ENCODE measurements at places on chromosomes 4 and X.

DNA sequence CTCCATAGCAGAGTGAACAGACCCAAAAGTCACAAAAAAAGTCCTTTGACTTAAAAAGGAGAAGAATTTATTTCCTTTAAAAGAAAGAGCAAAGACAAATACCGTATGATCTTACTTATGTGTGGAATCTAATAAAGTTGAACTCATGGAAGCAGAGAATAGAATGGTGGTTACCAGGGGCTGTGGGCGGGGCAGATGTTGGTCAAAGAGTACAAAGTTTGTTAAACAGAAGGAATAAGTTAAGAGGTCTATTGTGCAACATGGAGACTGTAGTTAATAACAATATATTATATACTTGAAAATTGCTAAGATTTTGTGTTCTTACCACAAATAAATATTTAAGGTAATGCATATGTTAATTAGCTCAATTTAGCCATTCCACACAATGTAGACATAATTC, 173.3 kb upstream of the S100G start:
- DNase-seq: no peak

DNA sequence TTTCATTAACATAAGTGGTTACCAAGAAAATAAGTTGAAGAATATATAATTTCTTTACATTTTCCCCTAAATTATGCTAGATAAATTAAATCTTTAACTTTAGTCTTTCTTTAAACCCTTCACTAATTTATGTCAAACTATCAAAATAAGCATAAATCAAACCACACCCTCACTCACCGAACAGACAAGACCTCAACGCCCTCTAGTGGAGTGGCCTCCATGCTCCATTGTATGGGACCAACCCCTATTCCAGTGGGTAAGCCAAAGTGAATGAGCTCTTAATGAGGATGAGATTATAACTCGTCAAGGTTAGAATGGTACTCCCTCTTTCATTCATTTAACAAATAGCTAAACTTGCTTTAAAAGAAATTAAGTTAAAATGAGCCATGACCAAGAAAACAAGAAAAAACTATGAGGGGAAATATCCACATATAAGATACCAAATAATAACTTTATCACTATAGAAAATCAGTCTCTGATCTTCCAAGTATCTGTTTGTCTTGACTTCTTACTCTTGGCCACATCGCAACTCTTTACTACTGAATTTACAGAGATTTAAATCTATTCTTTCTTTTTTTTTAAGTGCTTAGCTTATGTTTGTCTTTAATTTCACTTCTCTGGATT, 15.6 kb upstream of the BBS12 start:
- DNase-seq: peak; percentile 22

- DNase-seq: no peak
Observed at GRCh38 chr4:3700223-3700622, 66.0 kb upstream of the ADRA2C start.

- no peak for DNase-seq
Observed at GRCh38 chrX:68440442-68440841, 7.1 kb upstream of the OPHN1 start.

DNA sequence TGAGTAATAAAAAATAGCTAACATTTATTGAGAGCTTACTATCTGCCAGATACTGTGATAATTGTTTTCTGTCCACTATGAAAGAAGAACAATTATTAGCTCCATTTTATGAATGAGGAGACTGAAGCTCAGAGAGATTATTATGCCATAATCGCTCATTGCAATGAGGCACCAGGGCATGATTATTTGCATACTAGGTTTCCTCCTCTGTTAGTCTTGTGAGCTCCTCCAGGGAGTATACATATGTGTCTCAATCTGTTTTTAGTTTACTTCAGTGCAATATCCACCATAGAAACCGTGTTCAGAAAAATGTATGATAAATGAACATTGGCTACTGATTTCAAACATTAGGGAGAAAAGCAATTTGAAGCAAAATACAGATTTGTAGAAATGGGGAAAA, 139.4 kb upstream of the OTUD4 start:
- DNase-seq: no peak

GRCh38 chr4:48290146-48290772, 20.6 kb upstream of the TEC start:
- DNase-seq: no peak

- no peak for DNase-seq
Observed at GRCh38 chr4:105145903-105146275, 787 bp upstream of the TET2 start.

DNA sequence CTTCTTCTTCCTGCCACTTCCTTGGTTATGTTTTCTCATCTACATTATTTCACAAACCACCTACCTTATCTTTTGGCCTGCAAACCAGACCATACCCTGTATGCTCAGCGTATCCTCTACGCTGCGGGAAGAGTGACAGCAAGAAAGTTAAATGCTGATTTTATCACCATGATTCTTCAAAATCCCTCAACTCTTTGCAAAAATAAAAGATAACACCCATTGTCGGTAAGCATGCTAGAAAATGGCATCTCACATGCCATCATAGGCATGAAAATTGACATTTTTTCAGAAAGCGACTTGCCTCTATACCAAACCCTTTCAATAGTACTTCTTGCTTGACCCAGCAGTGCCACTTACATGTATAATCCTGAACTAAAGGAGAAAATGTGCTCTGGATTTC, 102.0 kb downstream of the HPGD start:
- no peak for DNase-seq

- DNase-seq: no peak
Observed at GRCh38 chr4:20276848-20277247, 25.1 kb downstream of the SLIT2 start.

GRCh38 chr4:133096972-133097371, 52.1 kb upstream of the PCDH10 start:
- DNase-seq: no peak

DNA sequence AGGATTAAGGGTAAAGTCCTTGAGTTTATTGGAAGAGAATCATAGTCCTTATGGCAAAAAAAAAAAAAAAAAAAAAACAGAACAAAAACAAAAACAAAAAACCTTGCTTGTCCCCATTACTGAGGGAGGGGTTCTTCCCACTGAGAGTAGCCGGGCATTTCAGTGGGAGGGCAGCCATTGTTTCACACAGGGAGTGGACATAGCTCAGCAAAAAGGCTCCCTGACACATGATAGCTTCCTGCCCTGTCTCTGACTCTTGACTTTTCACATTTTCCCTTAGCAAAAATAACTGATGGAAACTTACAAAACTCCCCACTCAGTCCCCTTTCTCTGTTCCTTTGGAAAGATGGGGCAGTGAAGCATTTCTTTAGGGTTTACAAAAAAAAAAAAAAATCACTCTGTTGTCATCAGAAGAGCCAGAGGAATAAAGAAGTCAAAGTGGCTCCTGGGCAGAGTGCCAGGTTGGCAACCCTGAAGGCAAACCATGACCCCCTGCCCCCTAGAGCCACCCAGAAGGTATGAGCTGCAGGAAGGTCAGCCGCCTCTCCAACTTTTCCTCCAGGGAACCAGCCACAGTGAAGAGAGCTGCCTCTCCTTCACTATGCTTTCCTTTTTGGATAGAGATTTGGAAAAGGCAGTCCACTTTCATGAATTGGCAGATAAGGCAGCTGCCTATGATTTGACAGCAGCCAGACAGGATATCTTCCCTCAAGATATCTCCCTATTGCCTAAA, 170.6 kb downstream of the KDR start:
- no peak for DNase-seq

- no peak for DNase-seq
Observed at GRCh38 chrX:1852082-1852481, 237.2 kb downstream of the ASMT start.

GRCh38 chr4:110614976-110615352, 7.9 kb downstream of the PITX2 start:
- DNase-seq: no peak

DNA sequence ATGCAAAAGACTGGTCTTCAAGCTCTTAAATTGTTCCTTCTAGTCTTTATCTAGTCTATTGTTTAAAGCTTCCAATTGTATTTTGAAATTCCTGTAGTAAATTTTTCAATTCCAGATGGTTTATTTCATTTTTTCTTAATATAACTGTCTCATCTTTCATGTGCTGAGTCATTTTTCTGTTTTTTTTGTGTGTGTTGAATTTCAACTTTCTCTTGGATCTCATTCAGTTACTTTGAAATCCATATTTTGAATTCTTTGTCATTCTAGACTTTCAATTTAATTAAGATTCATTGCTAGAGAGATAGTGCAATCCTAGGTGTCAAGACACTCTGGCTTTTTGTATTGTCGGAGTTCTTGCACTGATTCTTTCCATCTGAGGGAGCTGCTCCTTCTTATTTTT, 128.0 kb upstream of the PRKG2 start:
- DNase-seq: no peak

- DNase-seq: no peak
Observed at GRCh38 chr4:114005569-114006442, 26.4 kb upstream of the ARSJ start.

DNA sequence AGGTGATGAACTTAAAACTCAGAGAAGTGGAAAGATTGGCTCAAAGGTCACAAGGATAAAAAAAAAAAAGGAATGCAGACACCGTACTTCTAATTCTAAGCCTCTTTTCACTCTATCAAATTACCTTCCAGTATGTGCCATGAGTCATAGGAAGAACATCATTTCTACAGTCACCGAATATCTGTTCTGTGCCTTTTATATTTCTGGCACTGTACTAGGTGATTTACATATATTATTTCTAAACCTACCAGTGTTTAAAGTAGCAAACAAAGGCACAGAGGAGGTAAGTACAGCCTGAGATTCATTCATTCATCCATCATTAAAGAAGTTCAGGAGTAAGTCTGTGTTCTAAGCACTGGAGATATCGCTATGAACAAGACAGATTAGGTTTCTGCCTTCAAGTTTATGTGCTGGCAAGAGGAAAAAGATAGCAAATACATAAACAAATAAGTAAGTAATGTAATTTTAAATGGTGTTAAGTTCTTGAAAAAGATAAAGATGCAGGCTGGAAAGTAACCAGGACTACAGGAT, 65.3 kb downstream of the PALLD start:
- DNase-seq: no peak

DNA sequence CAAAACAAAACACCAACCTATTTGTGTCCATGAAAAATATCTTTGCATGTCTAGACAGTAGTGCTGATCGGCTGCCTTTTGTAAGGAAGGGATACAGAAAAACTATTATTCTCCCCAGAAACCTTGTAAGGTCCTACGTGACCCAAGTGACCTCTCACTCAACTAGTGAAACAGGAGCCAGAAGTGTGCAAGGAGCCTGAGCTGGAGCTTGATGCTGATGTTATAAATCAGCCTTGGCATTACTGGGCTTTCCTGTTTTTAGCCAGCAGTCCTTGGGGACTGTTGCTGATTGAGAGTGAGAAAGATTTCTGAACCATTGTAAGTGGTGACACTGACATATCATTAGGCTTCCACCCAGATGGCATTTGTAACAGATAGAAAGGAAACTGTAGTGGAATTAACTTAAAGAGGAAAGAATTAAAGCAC, 100.8 kb upstream of the LIMCH1 start:
- DNase-seq: no peak

GRCh38 chr4:28373601-28374000, 1513.0 kb downstream of the STIM2 start:
- no peak for DNase-seq

DNA sequence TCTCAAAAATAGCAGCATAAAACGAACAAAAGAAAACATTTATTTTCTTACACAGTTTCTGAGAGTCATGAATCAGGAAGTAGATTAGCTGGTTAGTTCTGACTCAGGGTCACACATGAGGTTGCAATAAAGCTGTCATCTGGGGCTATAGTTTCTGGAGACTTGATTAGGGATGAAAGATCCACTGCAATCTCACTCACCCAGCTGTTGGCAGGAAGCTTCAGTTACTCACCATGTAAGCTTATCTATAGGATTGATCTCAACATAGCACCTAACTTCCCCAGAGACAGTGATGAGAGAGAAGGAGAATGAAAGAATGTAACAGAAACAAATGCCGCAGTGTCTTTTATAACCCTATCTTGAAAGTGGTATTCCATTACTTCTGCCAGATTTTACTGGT, 435.5 kb downstream of the GABRG1 start:
- no peak for DNase-seq

- no peak for DNase-seq
Observed at GRCh38 chr4:17033768-17034181, 135.3 kb upstream of the LDB2 start.

DNA sequence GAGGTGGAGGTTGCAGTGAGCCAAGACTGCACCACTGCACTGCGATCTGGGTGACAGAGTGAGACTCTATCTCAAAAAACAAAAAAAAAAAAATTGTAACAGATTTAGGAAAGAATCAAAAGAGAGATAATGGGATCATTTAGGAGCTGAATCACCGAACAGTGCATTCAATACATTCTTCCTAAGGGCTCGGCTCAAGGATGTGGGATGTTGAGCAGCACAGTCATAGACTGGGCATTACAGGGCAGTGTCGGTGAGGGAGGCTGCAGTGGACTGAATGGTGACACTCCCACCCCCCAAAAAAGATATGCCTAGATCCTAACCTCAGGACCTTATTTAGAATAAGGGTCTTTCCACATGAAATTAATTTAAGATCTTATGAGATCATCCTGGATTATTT, 70.0 kb downstream of the EVC2 start:
- no peak for DNase-seq

GRCh38 chr4:155818639-155819038, 47.4 kb downstream of the ASIC5 start:
- no peak for DNase-seq

GRCh38 chrX:41781500-41781899, 57.5 kb downstream of the GPR82 start:
- no peak for DNase-seq

DNA sequence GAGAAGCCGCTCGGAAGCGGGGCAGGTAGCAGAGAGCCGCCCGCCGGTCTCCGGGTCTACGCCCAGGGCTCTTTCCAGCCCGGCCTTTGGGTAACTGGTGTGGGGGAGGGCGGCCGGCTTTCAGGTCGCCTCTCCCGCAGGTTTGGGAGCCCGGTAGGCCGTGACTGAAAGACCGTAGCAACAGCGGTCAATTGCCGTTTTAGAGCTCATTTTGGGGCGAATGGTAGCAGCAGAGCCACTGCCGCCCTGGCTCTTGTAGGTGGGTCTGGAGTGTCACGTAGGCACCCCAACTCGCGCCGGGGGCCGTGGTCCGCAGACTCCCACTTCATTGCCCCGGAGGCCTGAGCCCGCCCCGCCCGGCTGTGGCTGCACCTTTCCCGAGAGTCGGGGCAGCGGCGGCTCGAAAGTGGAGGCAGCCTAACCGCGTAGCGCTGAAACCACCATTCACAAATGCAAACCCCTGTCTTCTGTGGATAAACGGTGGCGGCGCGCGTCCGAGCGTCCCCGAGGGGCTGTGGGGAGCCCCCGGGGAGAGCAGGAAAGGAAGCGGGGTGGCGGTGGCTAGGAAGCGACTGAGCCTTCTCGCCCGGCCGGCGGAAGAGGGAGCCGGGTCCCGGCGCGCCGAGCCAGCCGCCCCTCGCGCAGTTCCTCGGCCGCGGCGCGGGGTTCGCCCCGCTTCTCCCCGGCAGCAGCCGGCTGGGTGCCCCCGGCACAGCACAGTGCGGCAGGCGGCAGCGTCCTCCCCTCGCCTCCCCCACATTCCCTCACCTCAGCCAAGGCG, 2185.1 kb upstream of the TENM3 start:
- DNase-seq: no peak
